ENCODE measurements at places on chromosomes 6 and 20. TPM values are rescaled to one million over a fixed set of nuclear protein-coding genes. Genes with fewer than 3 reads are reported as not detected.

Gene SUN5
- not detected for total RNA-seq

Gene THEMIS
- not detected for total RNA-seq

Gene TREM1
- total RNA-seq = 9.9 TPM

Gene PRDM1
- 12.6 TPM for total RNA-seq

- H3K27me3 ChIP-seq = no peaks in the 10 kb centered on the region
- no peak overlapping the region for H3K27ac ChIP-seq
- no peak overlapping the region for H3K4me3 ChIP-seq
- DNase-seq = no peak
These were observed 129.4 kb downstream of the OR2B2 start for GRCh38 chr6:27782748-27783147.

- no peak overlapping the region for H3K27ac ChIP-seq
- H3K4me1 ChIP-seq = peaks cover 6% of the 10 kb centered on the region
- no peak overlapping the region for H3K4me3 ChIP-seq
- peaks cover 31% of the 10 kb centered on the region for H3K27me3 ChIP-seq
- no peak for DNase-seq
These were observed 93.0 kb downstream of the TBC1D7 start for GRCh38 chr6:13235339-13235738.

- H3K4me3 ChIP-seq = no peak overlapping the region
- peaks cover 49% of the 10 kb centered on the region for H3K36me3 ChIP-seq
- no peak overlapping the region for H3K27ac ChIP-seq
- peaks cover 4% of the 10 kb centered on the region for H3K4me1 ChIP-seq
- H3K27me3 ChIP-seq = no peaks in the 10 kb centered on the region
These were observed 9.4 kb downstream of the TCFL5 start for GRCh38 chr20:62852196-62852595.

DNA sequence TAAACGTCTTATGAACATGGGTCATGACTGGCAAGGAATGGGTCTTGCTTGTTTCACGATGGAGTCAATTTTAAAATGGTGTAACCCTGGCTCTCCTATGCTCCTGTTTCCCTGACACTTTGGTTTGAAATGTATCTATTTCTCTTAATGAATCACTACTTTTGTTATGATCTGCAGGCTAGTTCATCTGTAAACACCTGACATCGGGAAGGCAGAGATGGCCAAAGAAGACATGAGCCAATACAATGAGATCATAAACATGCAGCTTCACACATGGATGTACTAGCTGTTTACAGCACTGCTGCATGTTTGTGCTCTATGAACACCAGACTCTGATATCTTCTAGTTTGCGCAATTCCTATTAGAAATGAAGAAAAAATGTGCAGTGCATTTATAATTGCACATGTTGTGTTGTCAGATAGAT is 11.0 kb upstream of the RAD21L1 start:
- peaks cover 20% of the 10 kb centered on the region for H3K4me1 ChIP-seq
- no peak overlapping the region for H3K27ac ChIP-seq
- no peak overlapping the region for H3K4me3 ChIP-seq
- DNase-seq = no peak
- H3K36me3 ChIP-seq = no peaks in the 10 kb centered on the region
- H3K27me3 ChIP-seq = peaks cover 70% of the 10 kb centered on the region

GRCh38 chr6:77463308-77463860 is at the start of gene HTR1B:
TSS of gene HTR1B (minus strand) at chr6:77463491. CDS start at chr6:77463403, 88 bp downstream.
- H3K27me3 ChIP-seq = no peaks in the 10 kb centered on the region
- H3K4me3 ChIP-seq = peak within 1 kb of the TSS; percentile 19
- H3K4me1 ChIP-seq = no peaks in the 10 kb centered on the region
- H3K27ac ChIP-seq = no peak within 1 kb of the TSS
- H3K36me3 ChIP-seq = no peaks in the 10 kb centered on the region

- no peaks in the 10 kb centered on the region for H3K36me3 ChIP-seq
- H3K27ac ChIP-seq = no peak overlapping the region
- peaks cover 7% of the 10 kb centered on the region for H3K4me1 ChIP-seq
- peak; percentile 55 for DNase-seq
- H3K27me3 ChIP-seq = no peaks in the 10 kb centered on the region
These were observed 32.4 kb upstream of the TIAM2 start for GRCh38 chr6:154962753-154963152.

- no peak for DNase-seq
- H3K27ac ChIP-seq = no peak overlapping the region
- no peaks in the 10 kb centered on the region for H3K27me3 ChIP-seq
- no peaks in the 10 kb centered on the region for H3K36me3 ChIP-seq
- H3K4me3 ChIP-seq = no peak overlapping the region
These were observed 215.4 kb downstream of the TSHZ2 start for GRCh38 chr20:53187392-53188068.

Data from MCF 10A (cell line).